ENCODE measurements at places on chromosomes 3 and 15. TPM values are rescaled to one million over a fixed set of nuclear protein-coding genes. Genes with fewer than 3 reads are reported as not detected.

EFHB gene
- 5.6 TPM for total RNA-seq

SHC4 gene
- 0.68 TPM for total RNA-seq

SST gene
- not detected for total RNA-seq

GOLGA6L1 gene
- total RNA-seq, result not detected

ABI3BP gene
- total RNA-seq, result 108 TPM

GATM gene
- 7.2 TPM for total RNA-seq

DUOX1 gene
- total RNA-seq, result 317 TPM

HDGFL3 gene
- total RNA-seq, result 26.5 TPM

UMPS gene
- total RNA-seq, result 27.8 TPM

BCL6 gene
- total RNA-seq, result 123 TPM

CASR gene
- total RNA-seq, result not detected

C3orf52 gene
- 16.4 TPM for total RNA-seq

MED12L gene
- total RNA-seq, result 0.44 TPM

ITIH1 gene
- total RNA-seq, result not detected

TM4SF4 gene
- total RNA-seq, result not detected

CAPN3 gene
- total RNA-seq, result 47.2 TPM

CYP1A1 gene
- 0.38 TPM for total RNA-seq

GAP43 gene
- not detected for total RNA-seq

FRMD4B gene
- 62.4 TPM for total RNA-seq

MAP6D1 gene
- total RNA-seq, result 1.9 TPM

TMCO5A gene
- total RNA-seq, result not detected

PTPN23 gene
- total RNA-seq, result 40.4 TPM

LXN gene
- total RNA-seq, result 18.8 TPM

ACP3 gene
- total RNA-seq, result 19.9 TPM

ATP6V1A gene
- total RNA-seq, result 104 TPM

ZNF385D gene
- total RNA-seq, result 2.9 TPM

SCAANT1 gene
- total RNA-seq, result not detected

PARP15 gene
- total RNA-seq, result 11.4 TPM

TMEM212 gene
- 5.2 TPM for total RNA-seq

DPPA2 gene
- total RNA-seq, result not detected

SLC49A4 gene
- 14.9 TPM for total RNA-seq

C2CD4A gene
- 0.18 TPM for total RNA-seq

CCR8 gene
- not detected for total RNA-seq

HRG gene
- total RNA-seq, result not detected

SLC22A14 gene
- not detected for total RNA-seq

IL17RB gene
- 18.4 TPM for total RNA-seq

SLC51A gene
- 1.3 TPM for total RNA-seq

SI gene
- not detected for total RNA-seq

NEK10 gene
- 9.4 TPM for total RNA-seq

Data from lower lobe of right lung (tissue), 2 donors.